ENCODE measurements at places on chromosomes 1 and 21. TPM values are rescaled to one million over a fixed set of nuclear protein-coding genes. Genes with fewer than 3 reads are reported as not detected.

GRCh38 chr1:180567654-180568053, 8.9 kb downstream of the OVAAL start:
- no peak overlapping the region for H3K27ac ChIP-seq
- H3K4me1 ChIP-seq: no peaks in the 10 kb centered on the region
- no peaks in the 10 kb centered on the region for H3K27me3 ChIP-seq
- no peak for DNase-seq

DNA sequence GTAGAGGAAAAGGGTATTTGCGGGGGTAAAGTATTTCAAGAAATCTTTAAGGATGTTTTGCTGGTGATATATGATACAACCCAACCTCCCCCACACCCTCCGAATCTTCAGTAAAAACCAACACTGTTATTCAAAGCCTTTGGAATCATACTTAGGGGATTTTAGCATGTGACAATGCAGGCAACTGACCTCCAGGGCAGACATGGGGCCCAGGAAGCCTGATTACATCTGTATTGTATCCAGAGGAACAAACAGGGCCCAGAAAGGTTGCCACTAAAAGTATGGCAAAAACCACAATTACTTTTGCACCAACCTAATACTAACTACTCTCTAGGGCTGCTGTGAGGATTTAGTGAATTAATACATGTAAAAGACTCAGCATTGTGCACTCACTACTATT, 43.9 kb upstream of the CNN3 start:
- no peak for DNase-seq
- no peaks in the 10 kb centered on the region for H3K27me3 ChIP-seq
- no peaks in the 10 kb centered on the region for H3K36me3 ChIP-seq

DNA sequence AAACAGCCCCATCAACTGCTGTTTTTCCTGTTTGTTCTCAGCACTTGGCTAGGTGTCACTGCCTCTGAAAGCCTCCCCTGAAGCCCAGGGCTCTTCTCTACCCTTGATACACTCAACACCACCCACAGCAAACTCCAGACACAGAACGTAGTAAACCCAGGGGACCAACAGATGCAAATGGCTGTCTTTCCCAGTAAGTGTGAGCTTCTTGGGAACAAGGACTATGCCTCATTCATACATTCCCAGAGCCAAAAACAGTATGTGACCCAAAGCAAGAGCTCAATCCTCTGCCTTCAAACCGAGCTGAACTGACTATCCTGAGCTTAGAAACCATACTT, 4.4 kb downstream of the LBR start:
- no peak overlapping the region for H3K4me3 ChIP-seq
- H3K27me3 ChIP-seq: no peaks in the 10 kb centered on the region
- H3K27ac ChIP-seq: no peak overlapping the region
- peaks cover 26% of the 10 kb centered on the region for H3K4me1 ChIP-seq
- DNase-seq: no peak
- H3K36me3 ChIP-seq: peaks cover 22% of the 10 kb centered on the region

DNA sequence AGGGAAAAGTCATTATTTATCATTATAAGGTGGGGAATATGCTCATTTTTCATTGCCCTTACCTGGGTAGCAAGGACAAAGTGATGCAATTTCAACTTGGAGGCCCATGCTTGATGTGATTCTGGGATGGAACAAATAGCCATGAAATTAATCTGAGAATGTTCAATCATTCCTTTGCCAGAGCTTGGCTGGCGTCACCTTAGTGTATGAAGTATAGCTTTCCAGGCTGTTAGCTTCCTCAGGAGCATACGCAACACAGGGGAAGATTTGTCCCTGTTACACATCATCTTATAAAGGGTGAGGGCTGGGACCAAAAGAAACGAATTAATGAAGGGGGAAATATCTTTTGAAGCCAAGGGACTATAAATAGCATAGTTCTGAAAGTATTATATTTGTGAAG, 91.4 kb upstream of the DEPDC1 start:
- no peak overlapping the region for H3K4me3 ChIP-seq
- no peaks in the 10 kb centered on the region for H3K36me3 ChIP-seq
- H3K27me3 ChIP-seq: no peaks in the 10 kb centered on the region
- H3K27ac ChIP-seq: no peak overlapping the region
- H3K4me1 ChIP-seq: no peaks in the 10 kb centered on the region
- DNase-seq: no peak

DNA sequence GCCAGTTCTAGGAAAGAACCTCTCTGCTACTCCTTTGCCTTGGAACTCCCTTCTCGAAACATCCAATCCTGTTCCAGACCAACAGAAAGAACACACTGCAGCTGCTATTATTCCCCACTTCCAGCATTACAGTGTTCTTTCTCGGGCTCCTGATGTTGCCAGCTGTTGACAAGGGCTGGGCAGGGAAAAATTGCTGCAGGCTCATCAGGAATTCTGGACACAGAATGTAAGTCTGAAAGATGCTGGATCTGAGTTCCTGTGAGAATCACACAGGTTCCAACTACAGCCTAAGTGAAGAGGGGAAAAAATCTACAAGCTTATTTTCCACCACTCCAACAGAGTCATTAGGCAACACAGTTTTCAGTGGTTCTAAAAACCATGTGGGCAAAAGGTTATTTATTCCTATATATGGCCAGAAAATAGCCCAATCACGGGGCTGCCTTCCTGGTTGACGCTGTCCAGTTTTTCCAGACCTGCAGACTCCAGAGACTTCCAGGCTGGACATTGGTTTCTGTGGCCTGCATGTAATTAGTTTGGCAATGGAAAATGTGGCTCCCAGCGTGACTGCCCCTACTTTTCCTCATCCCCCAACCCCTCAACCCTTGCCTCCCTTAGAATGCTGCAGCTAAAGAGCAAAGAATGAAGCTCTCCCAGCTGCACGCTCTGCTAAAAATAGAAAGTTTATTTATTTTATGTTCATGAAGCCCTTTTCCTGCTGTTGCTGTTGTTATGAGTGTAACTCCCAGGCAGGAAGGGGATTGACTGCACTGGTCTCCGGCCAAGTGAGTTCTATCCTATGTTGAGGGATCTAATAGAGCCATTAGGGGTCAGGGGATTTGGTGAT, 8.3 kb upstream of the KIAA0040 start:
- H3K27me3 ChIP-seq: no peaks in the 10 kb centered on the region
- DNase-seq: no peak
- H3K4me3 ChIP-seq: no peak overlapping the region
- peaks cover 12% of the 10 kb centered on the region for H3K4me1 ChIP-seq
- H3K27ac ChIP-seq: no peak overlapping the region

GRCh38 chr1:198203434-198203833, 46.6 kb downstream of the NEK7 start:
- no peaks in the 10 kb centered on the region for H3K36me3 ChIP-seq
- no peaks in the 10 kb centered on the region for H3K4me1 ChIP-seq
- H3K27me3 ChIP-seq: no peaks in the 10 kb centered on the region
- DNase-seq: no peak

- peaks cover 15% of the 10 kb centered on the region for H3K27me3 ChIP-seq
- H3K4me3 ChIP-seq: no peak overlapping the region
- DNase-seq: no peak
- H3K36me3 ChIP-seq: no peaks in the 10 kb centered on the region
- peaks cover 2% of the 10 kb centered on the region for H3K4me1 ChIP-seq
- no peak overlapping the region for H3K27ac ChIP-seq
Observed at GRCh38 chr1:107941531-107941930, 23.4 kb downstream of the VAV3 start.

- peaks cover 30% of the 10 kb centered on the region for H3K4me1 ChIP-seq
- peak overlapping the region; percentile 76 for H3K4me3 ChIP-seq
- peak overlapping the region; percentile 86 for H3K27ac ChIP-seq
- H3K36me3 ChIP-seq: no peaks in the 10 kb centered on the region
- no peaks in the 10 kb centered on the region for H3K27me3 ChIP-seq
Observed at GRCh38 chr1:184052194-184052559, 647 bp downstream of the TSEN15 start.

ARHGEF16 gene
- total RNA-seq: 37.4 TPM

CATSPERE gene
- 0.34 TPM for total RNA-seq

ADAMTS4 gene
- not detected for total RNA-seq

CYB561D1 gene
- 5.9 TPM for total RNA-seq

SYTL1 gene
- total RNA-seq: 75.9 TPM

All from HCT116 (cell line).